ENCODE measurements at places on chromosomes 2 and 18. TPM values are rescaled to one million over a fixed set of nuclear protein-coding genes. Genes with fewer than 3 reads are reported as not detected.

DNA sequence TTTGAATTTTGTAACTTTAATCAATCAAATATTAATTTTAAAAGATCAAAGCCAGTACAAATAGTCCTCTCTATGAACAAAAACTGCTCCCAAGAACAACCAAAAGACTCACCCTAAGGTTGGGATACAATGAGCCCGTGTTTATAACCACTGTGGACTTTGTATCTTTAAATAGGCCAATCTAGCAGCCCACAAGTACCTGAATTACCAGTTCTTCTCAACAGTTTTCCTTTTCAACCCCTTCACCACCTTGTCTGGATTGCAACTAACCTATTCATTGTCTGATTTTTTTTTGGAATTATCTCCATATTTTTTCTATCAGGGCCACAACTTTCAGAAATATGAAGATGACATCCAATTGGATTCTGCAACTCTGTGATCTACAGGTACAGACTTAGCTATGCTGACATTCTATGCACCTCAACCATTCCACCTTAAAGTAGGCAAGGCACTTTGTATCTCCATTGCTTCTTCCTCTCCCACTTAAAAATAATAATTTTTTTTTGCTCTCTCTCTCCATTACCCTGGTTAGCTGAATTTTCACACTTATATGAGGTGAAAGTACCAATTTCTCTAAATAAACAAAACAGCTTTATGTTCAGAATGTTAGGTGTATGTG is 81.9 kb upstream of the MAPRE2 start:
- no peak overlapping the region for H3K27ac ChIP-seq
- no peaks in the 10 kb centered on the region for H3K4me1 ChIP-seq
- DNase-seq: no peak
- H3K4me3 ChIP-seq: no peak overlapping the region

- H3K27ac ChIP-seq: peak overlapping the region; percentile 90
- no peaks in the 10 kb centered on the region for H3K27me3 ChIP-seq
- DNase-seq: no peak
- peaks cover 78% of the 10 kb centered on the region for H3K36me3 ChIP-seq
- H3K4me1 ChIP-seq: peaks cover 63% of the 10 kb centered on the region
- H3K4me3 ChIP-seq: no peak overlapping the region
These were observed 97.0 kb downstream of the XRCC5 start for GRCh38 chr2:216206041-216206703.

GRCh38 chr18:78292618-78293380 is 686.8 kb upstream of the SALL3 start:
- H3K4me3 ChIP-seq: no peak overlapping the region
- H3K27ac ChIP-seq: no peak overlapping the region
- no peaks in the 10 kb centered on the region for H3K4me1 ChIP-seq
- no peak for DNase-seq
- no peaks in the 10 kb centered on the region for H3K36me3 ChIP-seq

DNA sequence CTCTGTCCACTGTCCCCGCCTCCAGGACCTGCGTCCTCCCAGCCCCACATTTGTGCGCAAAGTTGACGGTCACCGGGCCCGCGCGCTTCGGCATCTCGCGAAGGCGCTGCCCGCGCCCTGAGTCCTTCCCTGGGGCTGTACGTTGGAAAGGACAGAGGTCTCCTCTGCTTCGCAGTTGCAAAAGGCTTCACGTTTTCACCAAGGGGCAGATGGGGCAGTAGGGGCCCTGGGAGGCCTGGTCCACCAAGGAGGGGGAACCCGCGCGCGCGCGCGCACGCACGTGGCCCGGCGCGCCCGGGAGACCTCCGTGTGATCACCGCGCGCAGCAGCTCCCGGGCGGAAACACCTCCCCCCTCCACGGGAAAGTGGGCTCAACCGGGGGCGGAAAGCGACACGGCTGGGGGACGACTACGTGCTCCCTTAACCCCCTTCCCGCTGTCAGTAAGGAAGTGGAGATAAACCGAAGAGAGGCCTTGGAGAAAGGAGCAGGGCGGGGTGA is 21.9 kb downstream of the TEX44 start:
- H3K4me1 ChIP-seq: peaks cover 49% of the 10 kb centered on the region
- peak overlapping the region; percentile 99 for H3K27ac ChIP-seq
- no peaks in the 10 kb centered on the region for H3K27me3 ChIP-seq
- H3K36me3 ChIP-seq: no peaks in the 10 kb centered on the region
- DNase-seq: peak; percentile 73

GRCh38 chr2:2689306-2689705 is 358.2 kb upstream of the MYT1L start:
- no peak overlapping the region for H3K4me3 ChIP-seq
- no peaks in the 10 kb centered on the region for H3K36me3 ChIP-seq
- no peak for DNase-seq
- no peak overlapping the region for H3K27ac ChIP-seq
- no peaks in the 10 kb centered on the region for H3K27me3 ChIP-seq
- peaks cover 36% of the 10 kb centered on the region for H3K4me1 ChIP-seq

GRCh38 chr2:126899616-126900185 is 1.0 kb downstream of the TEX51 start:
- H3K27me3 ChIP-seq: peaks cover 2% of the 10 kb centered on the region
- H3K36me3 ChIP-seq: no peaks in the 10 kb centered on the region
- H3K27ac ChIP-seq: no peak overlapping the region

COLEC11 gene
- 0.49 TPM for total RNA-seq

FAM124B gene
- total RNA-seq: not detected

DNA sequence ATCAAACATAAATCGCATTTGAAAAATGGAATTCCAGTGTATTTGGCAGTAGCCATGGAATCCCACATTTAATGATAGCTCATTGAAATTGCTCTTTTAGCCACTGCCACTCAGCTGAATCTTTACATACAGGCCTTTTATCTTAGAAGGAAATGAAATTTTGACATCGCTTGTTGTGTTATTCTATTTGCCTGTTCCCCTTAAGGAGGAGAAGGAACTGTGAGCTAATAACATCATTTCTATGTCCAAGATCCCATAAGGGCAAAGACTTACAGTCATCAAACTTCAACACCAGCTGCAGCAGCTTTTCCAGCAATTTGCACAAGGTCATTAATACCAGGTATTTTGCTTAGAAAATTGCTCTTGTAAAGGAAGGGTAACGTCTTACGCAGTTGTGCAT is 6.0 kb upstream of the PDCL3 start:
- no peaks in the 10 kb centered on the region for H3K36me3 ChIP-seq
- H3K27ac ChIP-seq: no peak overlapping the region
- no peak overlapping the region for H3K4me3 ChIP-seq
- no peak for DNase-seq
- peaks cover 30% of the 10 kb centered on the region for H3K4me1 ChIP-seq

ASPRV1 gene
- 0.76 TPM for total RNA-seq

GRCh38 chr18:66048406-66048805 is 297.6 kb downstream of the CDH7 start:
- no peaks in the 10 kb centered on the region for H3K36me3 ChIP-seq
- H3K4me3 ChIP-seq: no peak overlapping the region
- no peak for DNase-seq

DNA sequence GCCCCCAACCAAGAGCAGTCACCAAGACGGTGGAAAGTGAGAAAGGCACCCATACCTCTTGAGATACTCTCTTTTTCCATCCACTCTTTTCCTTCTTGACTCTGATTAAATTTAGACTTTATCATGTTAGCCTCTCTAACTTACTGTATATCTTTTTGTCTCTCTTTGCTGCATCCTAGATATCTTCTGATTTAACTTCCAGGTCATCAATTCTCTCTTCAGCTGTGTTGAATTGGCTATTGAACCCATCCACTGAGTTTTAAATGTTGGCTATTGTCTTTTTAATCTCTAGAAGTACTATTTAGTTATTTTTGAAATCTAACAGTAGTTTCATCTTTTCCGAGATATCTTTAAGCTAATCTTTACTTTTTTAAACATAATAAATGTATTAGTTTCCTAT is 78.3 kb upstream of the MBOAT2 start:
- no peak for DNase-seq
- H3K4me1 ChIP-seq: no peaks in the 10 kb centered on the region
- H3K36me3 ChIP-seq: no peaks in the 10 kb centered on the region
- H3K4me3 ChIP-seq: no peak overlapping the region
- H3K27ac ChIP-seq: no peak overlapping the region

GRCh38 chr2:112085916-112086669 is 31.0 kb downstream of the TMEM87B start:
- DNase-seq: no peak
- H3K4me3 ChIP-seq: no peak overlapping the region
- no peak overlapping the region for H3K27ac ChIP-seq
- no peaks in the 10 kb centered on the region for H3K27me3 ChIP-seq
- peaks cover 59% of the 10 kb centered on the region for H3K36me3 ChIP-seq

RAPGEF4 gene
- total RNA-seq: 0.85 TPM

GRCh38 chr2:174059178-174059883 is 94.2 kb upstream of the SP3 start:
- H3K27ac ChIP-seq: no peak overlapping the region
- no peak for DNase-seq
- H3K36me3 ChIP-seq: peaks cover 3% of the 10 kb centered on the region
- no peak overlapping the region for H3K4me3 ChIP-seq
- H3K4me1 ChIP-seq: no peaks in the 10 kb centered on the region
- peaks cover 12% of the 10 kb centered on the region for H3K27me3 ChIP-seq

- DNase-seq: no peak
- H3K27ac ChIP-seq: no peak overlapping the region
- no peaks in the 10 kb centered on the region for H3K36me3 ChIP-seq
- no peak overlapping the region for H3K4me3 ChIP-seq
These were observed 13.3 kb downstream of the OTOF start for GRCh38 chr2:26464390-26465265.

GRCh38 chr2:102253140-102253752 is 58.1 kb upstream of the IL1RL1 start:
- peak; percentile 66 for DNase-seq
- peaks cover 3% of the 10 kb centered on the region for H3K36me3 ChIP-seq
- peaks cover 59% of the 10 kb centered on the region for H3K4me1 ChIP-seq
- H3K27ac ChIP-seq: peak overlapping the region; percentile 64
- no peak overlapping the region for H3K4me3 ChIP-seq
- peaks cover 7% of the 10 kb centered on the region for H3K27me3 ChIP-seq

DNA sequence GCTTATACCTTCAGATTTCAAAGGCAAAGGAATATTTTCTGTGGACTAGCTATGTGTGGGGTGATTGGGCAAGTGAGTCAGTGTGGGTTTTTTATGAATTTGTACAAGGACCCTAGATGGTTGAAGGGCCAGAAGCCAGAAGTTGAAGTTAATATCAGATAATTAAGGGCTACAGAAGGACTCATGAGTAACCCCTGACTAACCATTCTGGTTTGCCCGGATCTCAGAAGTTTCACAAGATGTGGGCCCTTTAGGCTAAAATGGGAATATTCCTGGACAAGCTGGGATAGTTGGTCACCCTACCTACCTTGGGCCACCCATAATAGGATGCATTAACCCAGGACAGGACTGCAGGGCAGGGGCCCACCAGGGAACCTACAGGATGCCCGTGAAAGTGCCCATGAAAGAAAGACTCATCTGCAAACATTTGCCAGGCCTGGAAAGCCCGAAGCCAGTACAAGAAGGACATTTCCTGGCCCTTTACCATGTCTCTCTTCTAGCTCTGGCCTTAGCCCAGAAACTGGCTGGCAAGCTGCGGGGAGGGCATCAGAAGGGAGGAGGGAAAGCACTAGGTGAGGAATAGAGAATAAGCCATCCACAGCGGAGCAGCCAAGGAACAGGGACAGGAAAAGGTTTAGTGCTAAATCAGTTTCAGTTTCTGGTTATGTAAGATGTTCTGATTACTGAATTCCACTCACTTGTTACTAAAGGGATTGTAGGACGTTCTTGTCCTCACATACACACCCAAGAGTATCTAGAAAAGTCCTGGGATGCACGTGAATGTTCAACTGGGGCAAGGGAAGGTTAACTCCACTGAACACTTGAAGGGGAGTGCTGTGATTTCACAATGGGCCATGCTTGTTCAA is 33.6 kb downstream of the GCG start:
- DNase-seq: no peak
- H3K4me1 ChIP-seq: peaks cover 3% of the 10 kb centered on the region
- no peaks in the 10 kb centered on the region for H3K36me3 ChIP-seq
- H3K27ac ChIP-seq: no peak overlapping the region
- no peak overlapping the region for H3K4me3 ChIP-seq

DNA sequence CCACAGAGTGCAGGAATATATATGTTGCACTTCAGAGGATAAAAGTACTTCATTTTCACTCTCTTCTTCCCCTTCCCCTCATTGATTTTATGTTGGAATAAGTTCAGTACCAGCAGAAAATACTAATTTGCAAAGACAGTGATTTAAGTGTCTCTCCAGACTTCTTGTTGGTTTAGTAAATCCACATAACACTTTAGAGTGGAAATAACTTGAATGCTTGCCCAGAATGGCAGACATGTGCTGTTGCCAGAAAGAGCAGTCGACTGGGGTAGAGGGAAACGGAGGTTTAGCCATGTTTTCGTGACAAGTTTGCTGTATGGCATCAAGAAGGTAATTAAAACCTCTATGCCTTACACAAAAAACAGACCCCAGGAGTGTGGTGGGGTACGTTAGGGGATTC is 246.0 kb upstream of the CXCR4 start:
- H3K4me1 ChIP-seq: peaks cover 41% of the 10 kb centered on the region
- DNase-seq: no peak
- peaks cover 6% of the 10 kb centered on the region for H3K27me3 ChIP-seq
- no peak overlapping the region for H3K27ac ChIP-seq
- H3K36me3 ChIP-seq: peaks cover 1% of the 10 kb centered on the region

GRCh38 chr18:58230438-58231179 is 186.6 kb downstream of the NEDD4L start:
- H3K36me3 ChIP-seq: no peaks in the 10 kb centered on the region
- no peak overlapping the region for H3K27ac ChIP-seq
- no peak for DNase-seq
- H3K27me3 ChIP-seq: no peaks in the 10 kb centered on the region
- H3K4me1 ChIP-seq: no peaks in the 10 kb centered on the region

- H3K36me3 ChIP-seq: no peaks in the 10 kb centered on the region
- no peak for DNase-seq
- peak overlapping the region; percentile 86 for H3K27ac ChIP-seq
- H3K27me3 ChIP-seq: no peaks in the 10 kb centered on the region
These were observed 54.8 kb downstream of the CDC42EP3 start for GRCh38 chr2:37616677-37617005.

AKAIN1 gene
- total RNA-seq: not detected

TMEM178A gene
- 0.23 TPM for total RNA-seq

DNA sequence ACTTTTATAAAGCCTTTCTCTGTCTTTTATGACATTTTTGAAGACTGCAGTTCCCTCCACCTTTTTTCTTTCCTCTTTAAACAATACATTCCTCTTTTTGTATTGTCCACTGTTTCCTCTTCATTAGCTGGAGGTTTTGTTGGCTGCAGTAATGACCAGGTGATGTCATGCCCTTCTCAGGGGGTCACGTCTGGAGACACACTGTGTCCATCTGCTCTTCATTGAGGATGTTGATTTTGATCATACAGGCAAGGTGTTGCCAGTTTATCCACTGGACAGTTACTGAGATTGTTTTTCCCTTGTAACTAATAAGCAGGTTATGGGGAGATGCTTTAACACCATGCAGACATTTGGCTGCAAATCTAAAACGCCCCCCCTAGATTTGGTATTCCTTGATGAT is 19.8 kb downstream of the ZNF407 start:
- no peak for DNase-seq
- no peak overlapping the region for H3K27ac ChIP-seq
- H3K36me3 ChIP-seq: peaks cover 5% of the 10 kb centered on the region
- H3K27me3 ChIP-seq: no peaks in the 10 kb centered on the region
- peaks cover 3% of the 10 kb centered on the region for H3K4me1 ChIP-seq
- H3K4me3 ChIP-seq: no peak overlapping the region

- no peak for DNase-seq
- H3K4me3 ChIP-seq: no peak overlapping the region
- H3K27ac ChIP-seq: no peak overlapping the region
- H3K36me3 ChIP-seq: peaks cover 4% of the 10 kb centered on the region
- H3K4me1 ChIP-seq: peaks cover 5% of the 10 kb centered on the region
- H3K27me3 ChIP-seq: no peaks in the 10 kb centered on the region
These were observed 50.1 kb upstream of the WDR75 start for GRCh38 chr2:189391201-189391600.

GRCh38 chr2:71934595-71935261 is 212.9 kb downstream of the CYP26B1 start:
- H3K27ac ChIP-seq: no peak overlapping the region
- H3K4me3 ChIP-seq: no peak overlapping the region
- no peaks in the 10 kb centered on the region for H3K4me1 ChIP-seq
- DNase-seq: no peak
- H3K27me3 ChIP-seq: peaks cover 1% of the 10 kb centered on the region
